ENCODE measurements at places on chromosomes 5 and 9. TPM values are rescaled to one million over a fixed set of nuclear protein-coding genes. Genes with fewer than 3 reads are reported as not detected.

C9 gene
- not detected for total RNA-seq

TTC39B gene
- 4.8 TPM for total RNA-seq

PPP3R2 gene
- not detected for total RNA-seq

GRCh38 chr9:118686959-118687358 lies 682.3 kb downstream of the BRINP1 start:
- DNase-seq, result no peak

DNA sequence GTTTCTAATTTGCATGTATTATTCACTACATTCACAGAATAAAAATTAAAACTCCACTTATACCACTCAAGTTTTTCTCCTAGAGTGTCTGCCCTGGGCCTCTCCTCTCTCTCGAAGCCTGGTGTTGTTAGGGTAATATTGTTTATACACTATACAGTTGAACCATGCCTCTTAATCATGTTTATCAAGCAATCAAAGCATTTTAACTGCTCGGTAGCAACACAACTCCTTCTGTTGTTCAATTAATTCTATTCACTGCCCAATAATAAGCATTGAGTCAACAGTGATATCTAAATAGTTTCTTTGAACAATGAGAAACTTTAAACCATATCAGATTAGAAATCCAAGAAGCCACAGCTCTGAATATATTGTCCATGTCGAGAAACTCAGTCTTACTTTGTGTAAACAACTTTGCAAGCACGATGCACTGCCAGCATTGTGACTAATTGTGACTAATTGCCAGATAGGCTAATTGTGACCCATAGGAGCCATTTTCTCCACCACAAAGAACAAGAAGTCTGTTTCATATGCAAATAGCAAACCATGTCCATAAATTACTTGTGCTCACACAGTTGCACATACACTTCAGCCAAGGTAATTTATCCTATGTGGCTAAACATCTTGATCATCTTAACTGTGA lies at the start of gene DNAH5:
DNAH5 (minus strand) TSS at position 129 of the 640 bp plus-strand sequence. CDS start 250 bp downstream, outside the sequence.
- no peak for DNase-seq

GRCh38 chr5:169423580-169424278 lies 122.8 kb upstream of the SLIT3 start:
- DNase-seq, result no peak

GRCh38 chr9:133429641-133430161 lies 7.5 kb downstream of the ADAMTS13 start:
- DNase-seq, result no peak

- no peak for DNase-seq
Measured at GRCh38 chr5:134777366-134777765, 18.8 kb downstream of the DDX46 start.

DNA sequence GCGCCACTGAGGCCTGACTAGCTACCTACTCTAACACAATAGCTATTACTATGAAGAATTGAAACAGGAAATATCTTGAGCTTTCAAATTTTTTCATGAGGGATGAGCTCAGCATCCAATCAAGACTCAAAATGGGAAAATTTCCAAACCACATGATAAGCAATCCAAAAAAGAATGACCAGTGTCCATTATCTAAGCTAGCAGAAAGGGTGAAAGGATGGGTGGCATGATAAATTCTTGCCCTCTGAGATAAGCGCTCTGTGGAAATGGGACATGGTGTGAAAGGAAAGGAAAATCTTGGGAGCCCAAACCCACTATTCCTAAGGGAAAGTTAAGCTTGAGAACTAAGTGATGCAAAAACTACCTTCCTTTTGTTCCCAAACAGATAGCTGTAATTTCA lies 170.2 kb upstream of the NREP start:
- no peak for DNase-seq

DNA sequence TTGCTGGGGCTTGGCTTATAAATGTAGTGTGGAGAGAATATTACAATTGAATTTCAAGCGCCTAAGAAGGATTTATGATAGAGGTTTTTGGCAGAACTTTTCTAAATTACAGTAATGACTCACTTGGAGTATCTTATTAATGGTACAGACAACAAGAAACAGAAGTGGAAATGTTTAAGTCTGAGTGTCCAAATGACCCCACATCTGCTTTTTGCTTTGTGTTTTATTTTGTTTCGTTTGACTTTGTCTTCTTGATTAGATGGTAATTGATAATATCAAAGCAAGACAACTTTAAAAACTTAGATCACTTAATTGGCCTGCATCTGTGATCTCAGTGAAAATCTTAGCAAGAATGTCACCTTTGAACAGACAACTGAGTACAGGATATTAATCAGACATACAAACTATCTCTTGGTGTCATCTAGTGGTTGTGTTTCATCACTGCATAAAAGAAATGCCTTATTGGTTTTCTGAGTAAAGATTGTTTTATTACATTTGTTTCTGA lies 577.4 kb downstream of the ISL1 start:
- peak; percentile 39 for DNase-seq

GRCh38 chr5:115770466-115770865 lies 46.0 kb downstream of the CDO1 start:
- DNase-seq, result no peak

Data from HFFc6 (cell line).